ENCODE measurements at places on chromosomes 5 and 9.

GRCh38 chr9:36987891-36988290 is 46.2 kb downstream of the PAX5 start:
- DNase-seq, result no peak

DNA sequence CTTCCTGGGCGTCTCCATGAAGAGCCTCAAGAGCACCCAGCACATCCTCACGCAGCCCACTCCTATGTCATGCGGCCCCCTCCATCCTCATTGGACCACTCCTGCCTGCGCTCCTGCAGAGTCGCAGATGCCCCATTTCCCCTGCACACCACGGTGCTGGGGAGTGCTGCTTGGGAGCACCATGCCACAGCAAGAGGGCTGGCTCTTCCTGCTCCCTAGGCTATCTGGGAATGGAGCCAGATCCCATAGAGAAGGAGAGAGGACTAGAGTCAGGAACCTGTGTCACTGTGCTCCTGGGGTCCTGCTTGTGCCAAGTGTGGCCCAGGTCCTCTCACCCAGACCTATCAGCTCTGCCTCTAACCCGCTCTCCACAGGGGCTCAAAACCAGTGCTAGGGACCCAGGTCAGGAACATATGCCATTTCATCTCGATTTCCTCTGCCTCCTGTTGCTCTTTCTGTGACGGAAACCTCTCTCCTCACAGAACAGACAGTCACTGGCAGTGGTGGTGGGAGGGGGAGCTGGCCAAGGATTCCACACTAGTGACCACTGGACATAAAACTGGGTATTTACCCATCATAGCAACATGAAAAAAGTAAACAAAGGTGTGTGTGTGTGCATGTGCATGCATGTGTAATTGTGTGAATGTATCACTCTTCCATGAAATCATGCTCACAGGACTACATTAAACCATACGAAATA is 178.4 kb downstream of the TTLL11 start:
- DNase-seq, result no peak

- no peak for DNase-seq
These were observed 306.1 kb upstream of the DMRT1 start for GRCh38 chr9:535356-535755.

DNA sequence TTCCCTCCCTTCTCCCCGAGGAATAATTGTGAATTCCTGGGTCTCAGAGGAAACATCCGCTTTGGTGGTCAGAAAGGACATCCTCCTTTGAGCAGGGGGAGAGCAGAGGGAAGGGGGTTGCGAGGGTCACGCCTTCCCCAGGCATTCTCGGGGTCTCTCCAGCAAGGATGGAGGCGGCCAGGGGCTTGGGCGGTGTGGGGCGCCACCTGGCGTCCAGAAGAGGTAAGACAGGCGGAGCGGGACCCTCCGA is 129.1 kb downstream of the KCNIP1 start:
- DNase-seq, result peak; percentile 42

GRCh38 chr5:145856285-145856818 is 16.5 kb downstream of the GRXCR2 start:
- DNase-seq, result peak; percentile 12

DNA sequence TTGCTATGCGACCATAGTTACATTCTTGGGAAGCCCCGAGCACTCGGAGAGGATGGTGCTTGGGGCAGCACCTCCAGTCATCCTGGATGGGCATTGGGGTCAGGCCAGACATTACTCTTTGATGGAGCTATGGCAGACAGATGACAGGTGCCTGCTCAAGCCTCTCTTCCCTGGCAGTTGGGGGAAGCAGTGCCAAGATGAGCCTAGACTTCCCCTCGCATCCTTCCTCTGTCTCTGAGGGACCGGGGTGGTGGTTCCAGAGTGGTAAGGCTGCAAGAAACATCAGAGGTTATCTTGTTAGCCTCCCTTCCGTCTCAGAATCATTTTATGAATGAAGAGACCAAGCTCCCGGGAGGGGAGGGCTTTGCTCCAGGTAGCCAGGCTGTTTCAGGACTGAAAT is 2.8 kb upstream of the HMCN2 start:
- no peak for DNase-seq

DNA sequence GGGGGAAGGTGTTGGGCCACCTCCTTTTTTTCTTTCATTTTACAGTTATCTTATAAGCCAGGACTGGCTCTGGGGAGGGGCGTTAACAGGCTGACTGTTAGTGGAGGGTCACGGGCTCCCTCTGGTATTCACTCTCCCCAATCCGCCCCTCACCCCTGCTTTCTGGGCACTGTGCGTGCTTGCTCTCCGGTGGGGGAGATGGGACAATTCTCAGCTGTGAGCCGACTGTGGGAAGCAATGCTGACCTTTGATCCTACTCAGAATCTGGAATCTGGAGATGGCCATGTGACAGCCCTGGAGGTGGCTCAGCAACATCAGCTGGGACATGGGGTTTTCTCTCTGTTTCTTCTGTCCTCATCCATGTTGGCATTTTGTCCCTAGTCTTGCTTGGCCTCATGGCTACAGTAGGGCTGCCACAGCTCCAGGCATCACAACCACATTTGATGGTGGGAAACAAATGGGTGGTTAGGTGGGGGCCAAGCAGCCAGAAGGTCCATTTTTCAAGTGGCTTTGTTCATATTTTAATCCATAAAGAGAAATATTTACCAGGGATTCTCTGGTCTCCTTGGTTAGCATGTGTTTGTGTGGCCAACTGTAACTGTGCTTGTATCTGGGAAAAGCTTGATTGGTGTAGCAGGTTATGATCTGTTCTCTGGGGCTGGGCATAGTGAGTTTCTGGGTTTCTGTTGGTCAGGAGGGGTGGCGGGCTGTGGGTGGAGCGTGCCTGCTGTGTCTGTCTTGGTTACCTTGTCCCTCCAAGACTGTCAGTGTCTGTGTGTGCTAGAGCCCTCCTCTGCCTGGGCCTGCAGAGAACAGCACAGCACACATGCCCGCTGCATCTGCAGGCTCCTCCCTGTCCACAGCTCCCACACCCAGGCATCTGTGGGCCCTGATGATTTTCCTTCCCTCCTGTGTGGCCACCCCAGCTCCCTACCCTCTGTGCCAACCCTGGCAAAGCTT is 12.4 kb downstream of the WNK2 start:
- no peak for DNase-seq

GRCh38 chr5:80206282-80206681 is 49.6 kb downstream of the SERINC5 start:
- no peak for DNase-seq

DNA sequence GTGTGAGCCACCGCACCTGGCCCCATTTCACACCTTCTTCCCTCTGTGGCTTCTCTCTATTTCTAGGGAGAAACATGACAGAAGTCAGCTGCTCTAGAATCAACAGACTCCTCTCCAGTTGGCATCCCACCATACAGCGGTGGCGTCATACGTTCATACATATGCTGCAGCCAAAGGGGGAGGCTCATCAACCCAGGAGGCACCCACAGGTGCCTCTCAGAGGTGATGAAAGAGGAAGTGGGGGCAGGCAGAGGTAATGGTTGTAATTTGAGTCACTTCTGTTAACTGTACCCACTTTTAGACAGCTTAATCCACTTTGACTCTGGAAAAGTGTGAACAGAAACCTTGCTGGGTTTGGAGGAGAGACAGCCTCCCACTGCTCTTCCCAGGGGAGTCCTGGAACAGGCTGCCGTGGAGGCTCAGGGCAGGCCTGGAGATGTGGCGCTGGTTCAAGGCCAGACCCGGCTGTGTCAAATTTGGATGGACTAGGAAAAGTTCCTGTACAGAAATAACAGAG is 47.3 kb upstream of the SUB1 start:
- no peak for DNase-seq

DNA sequence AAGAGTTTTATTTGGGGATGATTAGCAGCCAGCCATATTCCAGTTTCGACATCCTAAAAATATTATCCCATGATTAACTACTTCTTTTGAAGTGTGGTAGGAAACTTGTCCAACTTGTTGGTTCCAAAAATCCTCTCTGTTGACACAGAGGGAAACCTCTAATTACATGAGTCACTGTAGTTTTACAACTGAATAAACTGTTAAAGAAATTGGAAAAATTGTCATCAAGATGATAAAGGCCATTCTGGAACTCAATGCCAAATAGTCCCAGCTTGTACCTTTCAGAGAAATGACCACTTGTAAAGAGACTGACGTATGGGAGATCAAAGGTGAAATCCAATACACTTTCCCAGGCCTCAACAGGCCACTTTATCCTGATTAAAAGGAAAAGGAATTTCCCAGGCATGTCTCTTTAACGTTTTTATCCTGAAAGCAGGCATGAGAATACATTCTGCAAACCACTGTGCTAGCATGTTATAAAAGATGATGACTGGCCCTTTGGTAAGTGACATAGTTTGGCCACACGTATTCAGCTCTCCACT is 261.6 kb downstream of the GLIS3 start:
- no peak for DNase-seq

GRCh38 chr5:79330071-79330470 is 94.1 kb downstream of the JMY start:
- DNase-seq, result no peak

GRCh38 chr9:37363124-37363523 is 59.4 kb upstream of the GRHPR start:
- DNase-seq, result no peak

DNA sequence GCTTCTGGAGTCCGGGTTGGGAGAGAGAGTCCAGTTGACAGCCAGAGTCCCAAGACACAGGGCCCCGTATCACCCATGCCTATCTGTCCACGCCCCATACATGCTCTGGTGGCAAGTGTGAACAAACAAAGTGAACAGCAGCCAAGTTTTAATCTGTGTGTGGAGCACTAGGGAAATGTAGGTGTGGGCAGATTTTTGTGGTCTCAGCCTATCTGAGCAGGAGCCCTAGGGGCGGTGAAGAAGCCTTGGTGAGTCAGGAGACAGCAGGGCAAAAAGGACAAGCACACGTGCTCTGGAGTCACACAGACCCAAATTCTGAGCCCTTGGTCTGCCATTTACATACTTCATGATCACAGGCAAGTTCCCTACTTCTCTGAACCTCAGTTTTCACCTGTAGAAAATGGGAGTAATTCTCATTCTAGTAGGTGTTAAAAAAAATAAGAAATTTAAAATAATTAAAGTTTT is 23.2 kb downstream of the EGR1 start:
- DNase-seq, result no peak

- no peak for DNase-seq
These were observed 157.0 kb upstream of the RAI14 start for GRCh38 chr5:34499001-34499734.

GRCh38 chr9:114414346-114414745 is 26.6 kb upstream of the AKNA start:
- DNase-seq, result no peak

DNA sequence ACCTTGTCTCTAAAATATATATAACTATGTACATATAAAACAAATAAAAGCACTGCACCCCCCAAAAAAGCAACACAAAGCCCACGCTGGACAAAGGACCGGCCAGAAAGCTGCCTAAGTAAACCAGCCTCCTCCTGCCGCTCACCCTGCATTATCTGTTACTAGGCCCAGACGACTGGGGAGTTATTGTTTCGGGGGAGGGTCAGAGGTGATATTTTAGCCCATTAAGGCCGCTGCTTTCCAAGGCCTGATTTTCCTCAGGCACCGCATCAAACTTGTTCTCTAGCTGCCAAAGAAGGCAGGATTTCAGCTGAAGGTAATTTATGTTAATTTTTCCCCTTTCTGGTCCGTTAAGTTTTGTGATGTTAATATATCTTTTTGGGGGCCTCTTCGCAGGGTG is 44.0 kb upstream of the CTNNA1 start:
- DNase-seq, result no peak

GRCh38 chr5:31916327-31916726 is 257.8 kb downstream of the GOLPH3 start:
- no peak for DNase-seq

DNA sequence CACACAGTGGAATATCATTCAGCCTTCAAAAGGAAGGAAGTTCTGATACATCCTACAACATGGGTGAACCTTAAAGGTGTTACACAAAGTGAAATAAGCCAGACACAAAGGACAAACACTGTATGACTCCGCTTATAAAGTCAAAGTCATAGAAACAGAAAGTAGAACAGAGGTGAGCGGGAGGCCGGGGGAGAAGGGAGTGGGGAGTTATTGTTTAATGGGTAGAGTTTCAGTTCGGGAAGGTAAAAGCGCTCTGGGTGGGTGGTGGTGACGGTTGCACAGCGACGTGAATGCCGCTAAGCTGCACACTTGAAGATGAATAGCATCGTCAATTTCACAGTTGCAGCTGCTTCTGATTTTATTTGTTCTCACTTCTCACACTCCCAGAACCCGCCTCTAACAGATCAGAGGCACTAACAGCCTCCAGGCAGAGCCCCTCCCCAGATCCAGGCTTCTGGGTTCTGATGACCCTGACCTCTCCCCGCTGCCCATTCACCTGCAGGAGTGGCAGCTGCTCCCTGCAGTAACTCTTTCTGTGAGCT is 34.1 kb downstream of the BNIP1 start:
- no peak for DNase-seq

DNA sequence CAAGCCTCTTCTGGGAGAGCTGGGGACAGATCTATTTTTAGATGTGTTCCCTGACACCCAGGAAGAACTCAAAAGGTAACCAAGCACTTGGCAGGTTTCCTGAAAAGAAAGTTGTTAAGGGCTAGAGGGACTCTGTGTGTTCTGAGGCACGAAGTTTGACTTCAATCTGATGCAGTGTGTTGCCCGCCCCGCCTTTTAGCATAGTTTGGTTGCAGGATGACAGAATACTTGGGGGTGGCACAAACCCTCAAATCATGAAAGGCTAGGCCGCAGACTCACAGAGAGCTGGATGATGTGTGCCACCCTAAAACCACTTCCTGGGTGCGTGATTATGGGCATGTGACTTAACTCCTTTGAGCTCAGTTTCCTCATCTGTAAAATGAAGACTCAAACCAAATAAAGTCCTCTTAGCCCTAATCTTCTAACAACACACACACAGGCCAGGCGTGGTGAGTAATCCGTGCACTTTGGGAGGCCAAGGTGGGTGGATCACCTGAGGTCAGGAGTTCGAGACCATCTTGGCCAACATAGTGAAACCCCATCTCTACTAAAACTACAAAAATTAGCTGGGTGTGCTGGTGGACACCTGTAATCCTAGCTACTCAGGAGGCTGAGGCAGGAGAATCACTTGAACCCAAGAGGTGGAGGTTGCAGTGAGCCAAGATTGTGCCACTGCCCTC is 12.8 kb upstream of the NDFIP1 start:
- peak; percentile 81 for DNase-seq

GRCh38 chr5:173313351-173313801 is 14.8 kb downstream of the STC2 start:
- no peak for DNase-seq

DNA sequence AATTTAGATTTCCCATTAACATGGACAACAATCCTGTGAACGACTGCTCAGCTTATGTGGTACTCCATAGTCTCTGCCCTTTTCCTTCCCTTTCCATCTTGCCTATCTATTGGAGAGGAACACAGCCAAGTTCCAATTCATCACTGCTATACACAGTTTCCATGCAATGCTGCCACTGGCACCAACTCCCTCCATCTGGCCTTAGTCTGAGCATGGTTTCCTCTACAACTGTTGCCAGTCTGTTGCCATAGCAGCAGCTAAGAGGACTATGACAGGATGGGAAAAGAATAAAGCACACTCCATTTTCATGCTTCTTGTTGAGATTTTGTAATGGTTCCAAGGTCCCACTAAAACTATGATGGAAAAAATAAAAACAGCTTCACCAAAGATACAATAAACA is 189.0 kb downstream of the HCN1 start:
- no peak for DNase-seq
